NCI-H524 (cell line): ENCODE measurements at places on chromosomes 6 and 20.

GRCh38 chr6:106396426-106397220 is 36.1 kb downstream of the CRYBG1 start:
- DNase-seq: no peak

GRCh38 chr6:37850260-37850659 is 30.7 kb downstream of the ZFAND3 start:
- no peak for DNase-seq

GRCh38 chr6:43478008-43478372 is 620 bp downstream of the TJAP1 start:
- peak; percentile 80 for DNase-seq

GRCh38 chr6:53412751-53413150 is 64.0 kb upstream of the ELOVL5 start:
- no peak for DNase-seq

- DNase-seq: no peak
Observed at GRCh38 chr6:95690328-95690727, 113.0 kb downstream of the MANEA start.
